ENCODE measurements at places on chromosomes 4 and X.

DNA sequence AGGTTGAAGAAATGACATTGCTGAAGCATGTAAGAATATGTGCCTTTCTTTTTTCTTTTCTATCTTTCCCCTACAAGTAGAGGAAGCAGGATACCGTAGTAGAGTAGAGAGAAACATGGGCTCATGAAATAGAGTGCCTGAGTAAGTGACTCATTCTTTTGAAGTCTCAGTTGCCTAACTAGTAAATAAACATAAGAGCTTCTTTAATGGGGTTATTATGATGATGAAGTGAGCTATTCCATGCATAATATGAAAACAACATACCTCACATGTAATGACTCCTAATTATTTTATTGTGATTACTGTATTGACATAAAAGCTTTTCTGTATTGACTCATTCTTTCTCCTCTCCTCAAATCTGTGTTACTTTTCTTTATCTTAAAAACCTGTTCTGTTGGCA is 1538.2 kb downstream of the TECRL start:
- DNase-seq: no peak

- DNase-seq: no peak
Measured at GRCh38 chr4:141057582-141057981, 75.7 kb downstream of the RNF150 start.

DNA sequence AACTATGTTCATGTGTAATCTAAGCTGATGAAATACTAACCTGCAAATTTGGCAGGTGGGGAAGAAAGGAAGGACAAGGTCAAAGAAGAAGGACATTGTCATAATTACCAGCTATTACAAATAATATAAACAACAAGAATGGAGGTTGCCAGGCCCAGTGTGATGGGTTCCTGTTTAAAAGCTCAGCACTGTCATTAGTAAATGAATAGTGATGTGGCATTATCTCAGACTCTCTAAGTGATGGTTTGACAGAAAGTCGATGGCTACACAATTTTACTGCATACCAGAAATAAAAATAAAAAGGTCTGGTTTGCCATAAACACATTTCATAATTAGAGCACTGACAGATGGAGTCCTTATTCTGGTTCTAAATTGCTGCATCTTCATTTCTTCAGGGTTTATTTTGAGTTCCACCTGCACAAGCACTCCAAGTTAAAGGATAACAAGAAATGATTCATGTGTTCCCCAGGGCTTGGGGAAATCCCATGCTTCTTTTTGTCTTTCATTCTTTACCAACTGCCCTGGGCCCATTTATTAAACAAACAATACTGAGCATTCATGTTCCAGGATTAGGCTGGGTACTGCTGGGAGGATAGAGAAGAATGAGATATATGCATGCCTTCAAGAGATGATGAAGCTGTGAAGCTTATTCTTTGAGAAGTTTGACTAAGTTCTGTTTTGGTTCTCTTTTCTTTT is 367.8 kb upstream of the RASGEF1B start:
- no peak for DNase-seq

DNA sequence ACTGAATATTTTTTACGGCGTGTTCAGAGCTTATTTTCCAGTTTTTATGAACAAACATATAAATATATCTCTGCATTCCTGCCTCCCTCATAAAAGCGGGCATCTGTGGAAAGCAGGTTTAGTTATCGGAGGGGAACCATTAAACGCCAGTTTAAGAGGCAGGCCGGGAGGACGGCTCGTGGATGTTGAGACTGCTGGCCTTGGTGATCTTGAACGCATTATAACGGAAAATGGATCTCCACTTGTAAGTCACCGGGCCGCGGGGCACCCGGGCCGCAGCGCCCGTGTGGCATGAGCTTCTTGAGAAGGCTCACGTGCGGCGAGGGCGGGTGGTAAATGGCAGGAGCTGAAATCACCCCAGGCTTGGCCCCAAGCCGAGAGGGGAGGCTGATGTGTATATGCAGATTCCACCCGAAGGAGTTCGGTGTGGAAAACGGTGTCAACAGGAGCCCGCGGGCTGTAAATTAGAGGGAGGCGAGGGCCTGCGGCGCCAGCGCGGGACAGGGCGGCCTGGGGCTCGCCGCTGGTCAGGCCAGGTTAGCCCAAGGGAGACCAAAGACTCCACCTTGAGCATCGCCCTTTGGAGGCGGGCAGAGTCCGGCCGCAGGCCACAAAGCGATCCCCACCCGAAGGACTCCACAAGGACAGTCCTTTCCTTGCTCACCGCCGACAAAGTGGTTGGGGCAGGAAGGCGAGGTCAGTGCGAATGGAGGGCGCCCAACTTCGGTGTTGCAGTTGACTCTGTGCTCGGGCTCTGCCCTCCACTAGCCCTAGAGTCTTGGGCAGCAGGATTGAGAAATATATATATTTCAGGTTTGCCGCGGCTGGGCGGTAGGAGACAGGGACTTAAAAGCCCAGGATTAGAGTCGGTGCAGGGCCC is 1.3 kb upstream of the HAND2 start:
- no peak for DNase-seq

DNA sequence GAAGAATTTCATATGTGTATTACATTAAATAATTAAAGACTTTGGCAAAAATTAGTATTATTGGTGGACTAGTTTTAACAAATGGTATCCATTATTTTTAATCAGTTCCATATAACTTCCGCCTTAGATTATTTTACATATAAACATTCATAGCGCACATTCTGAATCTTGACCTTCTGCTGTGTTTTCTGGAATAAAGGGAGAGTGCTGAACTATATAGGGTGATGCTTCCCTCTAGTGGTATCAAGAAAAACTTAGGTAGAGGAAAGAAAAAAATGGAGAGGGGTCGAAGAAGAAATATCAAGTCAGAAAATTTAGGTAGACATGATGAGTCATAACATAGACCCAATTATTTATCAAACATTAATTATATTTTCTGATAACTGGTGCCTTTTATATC is 155.6 kb upstream of the PACRGL start:
- no peak for DNase-seq

GRCh38 chrX:110657073-110657472 is 138.5 kb downstream of the CHRDL1 start:
- no peak for DNase-seq

GRCh38 chr4:85187106-85187505 is 220.6 kb upstream of the WDFY3 start:
- no peak for DNase-seq

GRCh38 chrX:103793545-103793940 is 16.9 kb downstream of the PLP1 start:
- DNase-seq: no peak

- DNase-seq: no peak
Measured at GRCh38 chr4:55658657-55659056, 22.6 kb upstream of the NMU start.

DNA sequence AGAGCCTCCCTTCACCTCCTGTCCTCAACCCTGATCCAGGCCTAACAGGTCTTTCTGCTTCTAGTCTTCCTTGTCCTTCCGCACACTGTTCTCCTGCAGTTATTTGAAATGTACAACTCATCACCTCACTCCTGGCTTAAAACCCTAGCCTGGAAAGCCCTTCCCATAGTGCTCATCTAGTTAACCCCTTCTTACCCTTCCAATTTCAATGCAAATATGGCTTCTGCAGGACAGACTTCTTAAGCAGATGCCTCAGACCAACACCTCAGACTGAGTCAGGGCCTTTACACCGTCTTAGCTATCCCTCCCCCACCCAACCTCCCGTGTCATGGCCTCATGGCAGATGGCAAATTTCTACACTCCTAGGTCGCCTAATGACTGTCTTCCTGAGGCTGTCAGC is 130.4 kb downstream of the BCOR start:
- DNase-seq: no peak

DNA sequence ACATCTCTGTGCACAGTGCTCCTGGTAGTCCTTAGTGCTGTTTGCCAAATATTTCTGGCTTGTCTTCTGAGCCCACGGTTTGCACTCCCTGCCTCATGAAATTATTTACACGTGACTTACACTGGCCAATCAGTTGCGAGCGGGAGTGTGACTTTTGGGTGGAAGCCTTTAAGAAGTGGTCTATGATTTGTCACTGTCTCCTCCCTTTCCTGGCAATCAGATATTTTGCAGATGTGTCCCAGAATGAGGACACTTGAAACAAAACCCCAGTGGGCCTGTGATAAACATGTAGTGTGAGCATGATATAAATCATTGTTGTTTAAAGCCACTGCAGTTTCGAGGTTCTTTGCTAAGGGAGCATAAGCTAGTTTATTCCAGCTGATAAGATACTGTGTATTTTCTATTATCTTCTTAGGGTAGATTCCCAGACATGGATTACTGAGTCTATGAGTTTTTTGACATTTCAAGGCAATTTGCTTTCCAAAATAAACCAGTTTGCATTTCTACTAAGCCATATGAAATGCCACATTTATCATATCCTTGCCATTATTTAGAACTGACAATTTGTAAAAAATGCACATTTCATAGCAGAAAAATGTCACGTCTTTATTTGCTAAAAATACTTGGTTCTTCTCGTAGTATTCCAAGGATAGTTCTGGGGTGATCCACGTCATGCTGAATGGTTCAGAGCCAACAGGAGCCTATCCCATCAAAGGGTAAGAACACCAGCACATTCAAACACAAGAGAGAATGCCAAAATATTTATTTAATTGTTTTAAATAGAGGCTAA is 12.0 kb downstream of the BST1 start:
- DNase-seq: no peak

GRCh38 chr4:164021947-164022346 is 527.5 kb downstream of the TMA16 start:
- no peak for DNase-seq

- no peak for DNase-seq
Measured at GRCh38 chrX:10095698-10096432, 60.9 kb upstream of the CLCN4 start.

DNA sequence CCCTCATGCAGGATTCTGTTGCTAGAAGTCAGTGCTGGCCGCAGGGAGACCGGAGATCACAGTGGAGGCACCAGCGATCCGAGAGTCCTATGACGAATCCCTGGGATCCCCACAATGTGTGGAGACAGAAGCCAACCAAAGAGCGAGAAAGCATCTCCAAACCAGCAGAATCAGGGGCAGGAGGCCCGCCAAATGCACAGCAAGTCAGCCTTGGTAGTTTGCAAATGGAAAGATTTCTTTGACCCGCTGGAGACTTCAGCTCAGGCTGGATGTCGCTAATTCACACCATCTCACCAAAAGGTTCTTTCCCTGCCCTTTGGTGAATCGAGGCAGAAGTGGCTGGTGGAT is 505 bp upstream of the PKD2 start:
- DNase-seq: no peak

GRCh38 chrX:101383679-101384205 is 2.2 kb downstream of the BTK start:
- no peak for DNase-seq

GRCh38 chrX:71541210-71542022 is 8.5 kb downstream of the OGT start:
- DNase-seq: no peak

DNA sequence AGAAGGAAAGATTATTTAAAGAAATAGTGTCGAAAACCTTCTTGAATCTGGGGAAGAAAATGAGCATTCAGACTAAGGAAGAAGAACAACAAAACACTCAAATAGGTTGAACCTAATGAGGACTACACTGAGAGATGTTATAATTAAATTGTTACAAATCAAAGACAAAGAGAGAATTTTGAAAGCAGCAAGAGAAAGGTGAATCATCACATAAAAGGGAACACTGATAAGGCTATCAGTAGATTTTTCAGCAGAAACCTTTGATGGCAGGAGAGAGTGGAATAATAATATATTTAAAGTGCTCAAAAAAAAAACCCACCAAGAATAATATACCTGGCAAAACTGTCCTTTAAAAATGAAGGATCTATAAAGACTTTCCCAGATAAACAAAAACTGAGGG is 114.9 kb downstream of the AREG start:
- no peak for DNase-seq

GRCh38 chr4:111450867-111451266 is 694.4 kb upstream of the FAM241A start:
- DNase-seq: no peak

GRCh38 chr4:56655209-56655626 is 25.9 kb downstream of the HOPX start:
- no peak for DNase-seq

GRCh38 chr4:55675196-55675793 is 39.2 kb upstream of the NMU start:
- DNase-seq: no peak

DNA sequence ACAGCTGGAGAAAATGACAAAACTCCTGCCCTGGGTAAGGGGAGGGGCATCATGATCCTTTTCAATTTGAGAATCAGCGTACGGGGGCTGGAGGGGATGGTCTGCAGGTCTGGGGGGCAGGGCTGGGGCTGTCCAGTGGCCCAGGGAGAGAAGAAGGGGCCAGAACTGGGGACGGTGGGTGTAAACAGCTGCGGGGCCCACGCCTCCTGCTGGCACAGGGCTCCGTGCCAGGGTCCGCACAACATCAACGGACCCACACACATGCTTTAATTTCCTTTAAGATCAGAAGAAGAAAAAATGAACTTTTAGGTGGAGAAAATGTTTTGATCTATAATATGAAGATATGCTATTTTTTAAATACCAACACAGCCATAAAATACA is 52.1 kb downstream of the PSAPL1 start:
- DNase-seq: no peak

DNA sequence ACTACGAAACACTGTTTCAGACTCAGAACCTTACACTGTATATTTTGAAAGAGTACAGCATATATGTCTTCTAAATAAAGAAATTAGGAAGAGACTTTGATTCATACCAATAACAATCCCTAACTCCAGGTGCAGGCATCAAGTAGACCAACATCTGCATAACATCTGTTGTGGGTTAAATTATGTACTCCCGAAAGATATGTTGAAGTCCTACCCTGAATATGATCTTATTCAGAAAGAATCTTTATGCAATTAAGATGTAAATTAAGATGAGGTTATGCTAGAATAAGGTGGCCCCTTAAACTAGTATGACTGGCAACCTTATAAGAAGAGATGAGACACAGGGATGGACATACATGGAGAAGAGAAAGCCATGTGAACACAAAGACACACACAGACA is 117.9 kb downstream of the INPP4B start:
- DNase-seq: no peak

Data from stimulated activated CD8-positive, alpha-beta memory T cell treated with anti-CD3 and anti-CD28 coated beads, Interleukin-4, amount 100 ng/mL, for 1 hour (primary cell).